ENCODE measurements at places on chromosomes 1 and 21.

GRCh38 chr21:44618909-44619308 is 7.0 kb downstream of the KRTAP10-8 start:
- peak; percentile 76 for DNase-seq

DNA sequence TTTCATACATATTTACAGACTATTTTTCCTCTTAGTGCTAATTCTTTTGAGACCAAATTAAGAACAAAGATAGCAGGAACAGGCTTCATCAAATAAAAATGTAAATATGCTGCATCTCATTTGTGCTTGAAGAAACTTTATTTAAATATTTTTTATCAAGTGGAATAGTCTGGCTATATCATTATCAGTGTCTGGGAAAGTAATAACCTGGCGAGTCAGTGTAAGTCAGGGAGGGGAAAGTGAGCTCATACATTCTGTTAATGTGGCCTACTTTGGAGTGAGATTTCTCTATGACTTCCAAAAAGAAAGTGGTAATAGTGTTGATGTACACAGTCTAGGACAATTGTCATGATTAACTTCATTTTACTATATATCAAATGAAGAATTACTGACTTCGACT is 1045.1 kb downstream of the ADGRL2 start:
- no peak for DNase-seq

GRCh38 chr1:154605534-154605933 is 2.5 kb downstream of the ADAR start:
- no peak for DNase-seq

DNA sequence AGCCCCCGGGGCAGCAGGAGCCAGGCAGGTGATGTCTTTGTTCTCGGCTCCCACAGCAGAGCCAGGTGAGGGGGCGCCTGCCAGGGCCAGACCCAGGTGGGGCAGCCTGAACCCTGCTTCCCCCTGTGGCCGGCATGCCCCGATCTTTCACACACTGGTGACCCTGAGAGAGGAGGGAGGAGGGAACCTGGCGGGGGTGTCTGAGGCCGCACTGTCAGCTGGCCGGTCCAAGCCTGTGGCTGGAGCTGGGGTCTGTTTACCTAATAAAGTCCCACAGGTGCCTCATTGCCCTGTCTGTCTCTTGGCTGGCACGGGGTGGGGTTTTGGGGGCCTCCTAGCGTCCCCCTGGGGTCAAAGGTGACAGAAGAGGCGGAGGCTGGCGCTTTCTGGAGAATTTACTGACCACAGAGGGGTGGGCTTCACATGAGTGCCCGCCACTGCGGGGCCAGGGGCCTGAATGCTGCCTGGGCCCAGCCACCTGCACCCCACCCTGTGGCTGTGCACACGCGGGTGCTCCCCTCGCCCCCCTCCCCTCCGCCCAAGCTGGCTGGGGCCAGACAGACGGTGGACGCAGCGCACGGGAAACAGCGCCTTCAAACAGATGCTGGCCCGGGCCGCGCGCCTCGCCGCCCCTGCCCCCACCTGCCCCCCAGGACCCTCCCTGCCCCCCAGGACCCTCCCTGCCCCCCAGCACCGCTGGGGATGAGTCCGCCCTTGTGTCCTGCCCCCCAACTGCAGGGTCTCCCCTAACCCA is 5.8 kb downstream of the TMEM240 start:
- DNase-seq: no peak

GRCh38 chr21:42037943-42038342 is 27.8 kb upstream of the ZBTB21 start:
- no peak for DNase-seq

DNA sequence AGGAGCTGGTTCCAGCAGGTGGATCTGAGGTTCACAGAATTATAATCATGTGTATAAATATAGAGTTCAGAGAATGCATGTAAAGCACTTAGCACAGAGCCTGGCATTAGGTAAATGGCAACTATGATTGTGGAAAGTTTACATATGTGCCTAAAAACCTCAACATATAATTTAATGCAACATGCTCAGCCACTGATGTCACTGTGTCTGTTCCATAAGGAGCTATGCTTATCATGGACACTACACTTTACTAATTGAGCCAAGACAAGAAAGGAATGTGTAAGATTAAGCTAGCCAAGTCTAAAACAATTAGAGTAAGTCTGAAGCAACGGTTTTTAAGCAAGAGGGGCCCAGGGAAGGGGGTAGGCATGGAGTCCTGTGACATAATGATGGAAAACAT is 61.5 kb downstream of the GNG12 start:
- no peak for DNase-seq

GRCh38 chr1:227227761-227228160 is 90.5 kb downstream of the CDC42BPA start:
- no peak for DNase-seq

- no peak for DNase-seq
Measured at GRCh38 chr1:200366577-200367253, 43.1 kb downstream of the ZNF281 start.

DNA sequence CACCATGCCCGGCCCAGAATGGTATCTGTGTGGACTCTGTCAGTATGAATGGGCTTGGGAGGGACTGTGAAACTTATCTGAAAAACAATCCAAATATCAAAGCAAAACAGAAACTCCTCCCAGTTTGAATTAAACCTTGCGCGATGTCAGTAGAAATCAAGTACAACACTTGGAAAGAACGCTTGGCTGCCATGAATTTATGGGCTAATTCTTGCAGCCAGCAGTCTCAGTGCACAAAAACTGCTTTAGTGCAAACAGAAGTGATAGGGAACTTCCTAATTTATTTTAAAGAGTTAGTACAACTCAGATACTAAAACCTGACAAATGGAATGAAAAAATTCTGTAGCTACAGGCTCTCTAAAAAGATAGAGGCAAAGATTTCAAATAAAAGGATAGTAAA is 8.5 kb downstream of the CLCA1 start:
- no peak for DNase-seq

- no peak for DNase-seq
Measured at GRCh38 chr1:64184003-64184440, 19.4 kb upstream of the UBE2U start.

DNA sequence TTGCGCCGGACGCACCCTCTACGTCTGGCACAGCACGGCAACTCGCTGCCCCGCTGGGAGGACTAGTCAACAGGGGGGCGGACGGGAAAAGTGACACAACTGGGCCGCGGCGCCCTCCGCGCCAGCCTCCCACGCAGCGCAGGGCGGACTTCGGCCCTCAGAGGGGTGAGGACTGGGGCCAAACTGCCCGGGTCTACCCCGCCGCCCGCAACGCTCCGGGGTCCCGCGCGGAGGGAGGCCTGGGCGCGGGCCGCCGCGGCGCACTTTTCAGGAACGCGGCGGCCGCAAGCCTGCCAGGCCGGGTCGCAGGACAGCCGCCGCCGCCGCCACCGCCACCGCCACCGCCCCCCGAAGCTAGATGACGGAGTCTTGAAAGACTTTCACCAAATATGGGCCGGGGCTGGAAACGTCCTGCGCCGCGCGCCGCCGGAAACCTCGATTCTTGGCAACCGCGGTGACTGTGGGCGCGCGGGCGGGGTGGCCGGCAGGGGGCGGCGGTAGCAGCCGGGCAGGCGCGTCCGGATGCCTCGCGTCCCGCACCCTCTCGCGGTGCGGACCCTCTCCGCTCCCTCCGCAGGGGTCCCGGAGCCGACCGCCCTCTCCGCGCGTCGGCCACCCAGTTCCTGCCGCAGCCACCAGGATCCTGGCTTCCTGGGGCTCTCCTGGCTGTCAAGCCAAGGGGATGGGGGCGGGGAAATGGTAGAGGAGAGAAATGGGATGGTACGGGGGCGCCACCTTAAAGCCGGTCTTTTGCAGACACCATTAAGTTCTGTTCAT is 3.7 kb upstream of the CCN1 start:
- DNase-seq: no peak

- no peak for DNase-seq
Measured at GRCh38 chr1:44591381-44591780, 82.9 kb downstream of the TMEM53 start.

DNA sequence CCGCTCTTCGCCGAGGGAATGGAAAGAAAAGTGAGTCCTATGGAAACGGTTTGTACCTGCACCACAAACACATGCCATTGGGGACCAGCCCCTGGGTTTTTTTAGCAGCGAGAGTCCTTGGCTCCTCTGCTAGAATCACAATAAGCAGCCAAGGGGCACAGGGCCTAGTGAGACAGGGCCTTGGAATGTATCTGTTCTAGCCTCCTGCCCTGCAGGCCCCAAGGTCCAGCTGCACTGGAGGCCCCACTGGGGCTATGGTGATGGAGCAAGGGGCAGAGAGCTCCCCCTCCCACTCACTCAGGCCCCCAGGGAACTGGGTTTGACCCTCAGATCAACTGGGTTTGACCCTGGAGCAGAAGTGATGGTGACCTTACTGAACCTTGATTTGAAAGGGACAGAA is 14.4 kb downstream of the SHISA4 start:
- DNase-seq: no peak

GRCh38 chr1:38508232-38508631 is 351.3 kb downstream of the RRAGC start:
- DNase-seq: no peak

DNA sequence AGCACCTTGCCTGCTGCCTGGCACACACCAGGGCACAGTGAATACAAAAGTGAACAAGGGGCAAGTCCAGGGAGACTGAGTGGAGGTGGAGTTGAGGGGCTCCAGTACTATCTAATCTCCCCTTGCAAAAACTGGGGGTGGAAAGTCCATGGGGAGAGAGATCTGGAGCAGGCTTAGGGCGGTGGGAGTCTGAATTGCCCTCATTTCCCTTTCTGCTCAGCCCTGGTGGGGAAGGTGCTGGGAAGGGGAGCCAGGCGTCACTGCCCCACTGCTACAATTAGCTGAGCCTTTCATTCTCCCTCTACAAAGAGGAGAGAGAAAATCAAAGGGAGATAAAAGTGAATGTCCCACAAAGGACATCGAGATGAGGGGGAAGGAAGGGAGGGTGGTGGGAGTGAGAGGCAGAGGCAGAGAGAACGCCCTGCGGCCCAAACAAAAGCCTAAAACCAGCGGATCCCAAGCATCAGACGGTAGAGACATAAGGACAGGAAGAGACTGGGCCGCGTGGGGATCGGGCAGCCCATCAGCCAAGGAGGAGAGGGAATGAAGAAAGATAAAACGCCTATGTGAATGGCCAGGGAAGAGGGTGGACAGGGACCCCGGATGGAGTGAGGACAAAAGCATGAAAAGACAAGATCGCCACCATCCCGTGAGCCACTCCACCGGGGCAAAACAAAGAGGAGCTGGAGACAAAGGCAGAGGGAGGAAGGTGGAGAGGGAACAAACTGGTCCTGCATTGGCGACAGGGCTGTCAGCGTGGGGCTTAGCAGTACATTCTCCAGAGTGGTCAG is 46.8 kb upstream of the SOX13 start:
- DNase-seq: no peak

- DNase-seq: no peak
Measured at GRCh38 chr21:35399002-35399530, 350.0 kb upstream of the RUNX1 start.

DNA sequence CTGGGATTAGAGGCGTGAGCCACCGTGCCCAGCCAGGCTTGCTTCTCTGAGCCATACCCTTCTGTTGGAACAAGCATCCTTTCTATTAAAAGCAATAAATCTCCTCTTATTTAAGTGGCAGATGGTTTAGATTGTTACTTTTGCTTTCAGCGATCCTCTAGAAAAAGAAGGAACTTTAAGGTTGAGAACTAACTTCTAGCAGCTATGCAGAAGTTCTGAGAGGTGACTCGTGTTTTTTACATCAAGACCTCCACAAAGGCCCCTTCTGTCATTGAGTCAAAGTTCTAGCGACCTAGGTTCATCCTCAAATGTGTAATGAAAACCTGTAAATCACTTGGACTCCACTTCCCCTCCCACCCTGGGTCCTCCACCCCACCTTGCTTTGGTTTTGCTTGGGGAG is 30.8 kb downstream of the PLEKHO1 start:
- DNase-seq: no peak

GRCh38 chr1:167486090-167486824 is 32.1 kb downstream of the CD247 start:
- peak; percentile 40 for DNase-seq

DNA sequence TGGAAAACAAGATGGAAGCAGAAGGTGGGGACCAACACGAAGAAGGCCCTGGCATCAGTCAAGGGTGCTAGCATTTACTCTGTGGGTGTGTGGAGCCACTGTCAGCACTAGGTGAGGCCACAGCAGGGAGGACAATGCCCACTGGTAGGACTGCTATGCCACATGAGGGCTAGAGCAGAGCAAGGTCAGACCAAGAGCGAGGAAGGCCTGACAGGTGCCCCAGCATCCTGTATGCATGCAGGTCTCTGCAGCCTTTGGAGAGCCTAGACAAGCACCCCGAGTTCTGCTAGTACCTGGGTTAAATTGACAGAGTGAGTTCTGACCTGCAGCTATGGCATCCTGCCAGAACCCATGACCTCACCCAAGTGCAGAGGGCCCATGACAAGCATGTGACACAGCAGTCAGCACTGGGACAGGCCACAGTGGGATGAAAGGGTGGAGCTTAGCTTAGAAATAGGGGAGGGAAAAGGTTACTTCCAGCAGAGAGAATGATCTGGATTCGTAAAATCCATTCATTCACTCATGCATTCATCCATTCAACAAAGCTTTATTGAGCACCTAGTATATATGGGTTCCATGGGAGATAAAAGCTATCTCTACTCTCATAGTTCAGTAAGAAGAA is 9.0 kb upstream of the CSF1 start:
- DNase-seq: no peak

GRCh38 chr21:42437786-42438185 is 34.1 kb downstream of the UBASH3A start:
- DNase-seq: no peak

DNA sequence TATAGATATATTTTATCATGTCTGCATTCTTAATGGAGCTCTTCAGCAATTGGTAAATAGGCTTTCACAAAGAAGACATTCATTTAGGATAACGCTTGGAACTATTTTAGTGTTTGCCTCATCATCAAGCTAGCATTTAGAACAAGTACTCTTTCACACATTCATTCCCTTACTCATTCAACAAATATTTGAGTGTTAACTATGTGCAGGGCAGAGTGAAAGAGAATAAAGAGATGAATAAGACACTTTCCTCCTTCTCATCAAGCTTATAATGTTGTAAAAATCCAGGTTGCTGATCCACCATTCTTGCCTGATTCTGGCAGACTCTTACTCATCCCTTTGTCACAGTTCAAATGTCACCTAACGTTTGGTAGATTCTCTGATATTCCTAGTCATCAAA is 386.3 kb upstream of the BEND5 start:
- DNase-seq: no peak

GRCh38 chr1:200033511-200034261 is 6.2 kb downstream of the NR5A2 start:
- no peak for DNase-seq

GRCh38 chr1:239647045-239647444 is 260.7 kb downstream of the CHRM3 start:
- DNase-seq: no peak

DNA sequence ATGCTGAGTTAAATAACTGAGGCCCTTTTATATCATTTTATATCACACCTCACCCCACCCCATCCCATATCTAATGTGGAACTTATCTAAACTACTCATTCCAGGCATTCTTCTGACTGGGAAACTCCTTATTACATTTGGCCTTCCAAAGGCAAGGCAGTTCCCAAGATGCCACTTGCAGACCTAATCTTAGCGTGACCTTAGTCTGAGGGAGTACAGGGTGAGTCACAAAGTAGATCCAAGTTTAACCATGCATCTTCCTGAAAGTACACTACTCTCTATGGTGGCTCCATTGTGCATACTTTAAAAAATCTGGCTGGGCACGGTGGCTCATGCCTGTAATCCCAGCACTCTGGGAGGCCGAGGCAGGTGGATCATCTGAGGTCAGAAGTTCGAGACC is 353.6 kb upstream of the C1orf87 start:
- no peak for DNase-seq

GRCh38 chr1:24556414-24556795 is 518 bp downstream of the NCMAP start:
- no peak for DNase-seq

All from CD4-positive, alpha-beta T cell treated with Interleukin-10 for 1 hour (primary cell).